ENCODE measurements at places on chromosomes 12 and 14.

DNA sequence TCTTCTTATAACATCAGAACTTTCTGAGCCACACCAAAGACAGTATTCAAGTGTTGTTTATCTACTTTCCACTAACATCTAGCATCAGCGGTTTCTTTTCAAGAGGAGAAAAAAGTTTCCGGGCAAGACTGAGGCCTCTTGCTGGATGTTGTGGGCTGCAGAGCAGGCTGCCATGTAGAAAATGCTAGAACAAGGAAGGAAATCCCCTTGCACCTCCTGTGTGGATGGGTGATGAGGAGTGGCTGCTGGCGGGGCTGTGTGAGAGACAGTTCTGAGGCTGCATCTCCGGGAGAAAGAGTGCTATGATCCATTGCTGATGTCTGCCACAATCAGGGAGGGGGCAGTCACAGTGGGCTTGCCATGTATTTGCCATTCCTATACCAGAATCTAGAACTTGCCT is 37.8 kb upstream of the PPP1CC start:
- no peak for DNase-seq

GRCh38 chr12:96196781-96197180 is 2.6 kb downstream of the ELK3 start:
- DNase-seq = peak; percentile 66

DNA sequence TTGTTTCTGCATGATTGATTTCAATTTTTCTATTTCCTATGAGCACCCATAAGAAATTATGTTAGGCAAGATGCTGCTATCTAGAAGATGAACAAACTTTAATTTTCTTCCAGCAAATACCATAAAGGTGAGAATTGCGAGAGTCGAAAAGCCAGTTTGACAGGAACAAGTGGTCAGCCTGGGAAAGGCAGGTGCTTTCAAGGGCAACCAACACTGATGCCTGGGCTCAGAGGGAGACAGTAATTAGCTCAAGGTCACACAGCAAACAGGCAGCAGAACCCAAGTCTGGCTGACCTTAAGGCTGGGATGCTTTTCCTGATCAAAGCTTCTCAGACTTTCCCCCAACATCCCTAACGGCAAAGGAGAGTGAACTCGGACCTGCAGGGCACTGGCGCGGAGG is 6.8 kb upstream of the OTUB2 start:
- no peak for DNase-seq

DNA sequence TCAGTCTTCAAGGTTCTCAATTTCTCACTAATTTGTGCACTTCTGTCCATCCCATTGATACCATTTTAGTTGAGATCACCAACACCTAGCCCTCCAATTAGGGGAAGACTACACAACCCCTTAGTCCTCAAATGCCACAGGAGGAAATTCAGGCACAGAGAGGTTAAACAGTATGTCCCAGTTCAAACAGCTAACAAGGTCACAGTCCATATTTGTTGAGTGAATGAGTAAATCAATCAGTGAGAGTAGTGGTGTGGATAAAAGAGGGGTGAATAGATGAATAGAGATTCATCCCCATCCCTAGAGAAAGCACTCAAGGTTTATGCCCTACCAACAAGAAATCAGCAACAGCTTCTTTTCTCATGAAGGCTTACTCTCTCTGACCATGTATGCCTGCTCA is 94.2 kb upstream of the RIC8B start:
- no peak for DNase-seq

GRCh38 chr12:71061451-71061850 is 96.3 kb downstream of the TSPAN8 start:
- no peak for DNase-seq

- DNase-seq = no peak
Measured at GRCh38 chr12:116319898-116320621, 42.6 kb upstream of the MED13L start.

- no peak for DNase-seq
Measured at GRCh38 chr14:103657471-103657870, 28.5 kb downstream of the KLC1 start.

GRCh38 chr12:42915426-42915825 is 325.9 kb upstream of the PRICKLE1 start:
- DNase-seq = no peak
